ENCODE measurements at places on chromosomes 5 and 9.

DNA sequence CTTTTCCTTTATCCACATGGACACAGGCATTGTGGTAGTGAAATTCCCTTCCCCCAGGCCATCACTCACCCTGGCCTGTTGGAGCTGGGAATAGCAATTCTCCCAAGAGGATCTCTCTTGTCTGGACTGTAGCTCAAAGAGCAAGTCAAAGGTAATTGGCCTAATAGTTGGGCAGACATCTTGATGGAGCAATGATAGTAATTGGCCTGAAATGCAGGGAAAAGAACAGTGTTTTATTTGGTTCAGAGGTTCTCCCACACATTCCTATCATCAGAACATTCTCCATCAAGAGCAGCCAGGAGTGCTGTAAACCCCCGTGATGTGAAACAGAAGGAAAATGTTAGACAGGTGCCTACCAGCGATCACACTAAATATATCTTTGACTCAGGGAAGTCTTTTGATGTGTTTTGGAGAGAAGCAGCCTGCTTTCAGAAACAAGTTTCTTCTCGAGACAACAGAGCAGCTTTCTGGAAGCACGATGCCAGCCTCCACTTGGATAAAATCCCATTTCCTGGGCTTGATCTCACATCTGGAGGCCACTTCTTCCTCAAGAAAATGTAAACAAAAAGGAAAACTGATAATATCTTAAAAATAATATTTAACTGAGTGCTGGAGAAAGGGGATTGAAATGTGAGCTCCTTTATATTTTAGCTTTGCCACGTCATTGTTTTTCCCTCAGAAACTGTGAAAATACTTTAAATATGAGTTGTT, 198.1 kb upstream of the WWC1 start:
- no peak for DNase-seq

- DNase-seq: no peak
These were observed 590.5 kb downstream of the CSNK1G3 start for GRCh38 chr5:124102486-124102885.

- DNase-seq: no peak
These were observed 428.2 kb upstream of the IRX4 start for GRCh38 chr5:2310946-2311345.

DNA sequence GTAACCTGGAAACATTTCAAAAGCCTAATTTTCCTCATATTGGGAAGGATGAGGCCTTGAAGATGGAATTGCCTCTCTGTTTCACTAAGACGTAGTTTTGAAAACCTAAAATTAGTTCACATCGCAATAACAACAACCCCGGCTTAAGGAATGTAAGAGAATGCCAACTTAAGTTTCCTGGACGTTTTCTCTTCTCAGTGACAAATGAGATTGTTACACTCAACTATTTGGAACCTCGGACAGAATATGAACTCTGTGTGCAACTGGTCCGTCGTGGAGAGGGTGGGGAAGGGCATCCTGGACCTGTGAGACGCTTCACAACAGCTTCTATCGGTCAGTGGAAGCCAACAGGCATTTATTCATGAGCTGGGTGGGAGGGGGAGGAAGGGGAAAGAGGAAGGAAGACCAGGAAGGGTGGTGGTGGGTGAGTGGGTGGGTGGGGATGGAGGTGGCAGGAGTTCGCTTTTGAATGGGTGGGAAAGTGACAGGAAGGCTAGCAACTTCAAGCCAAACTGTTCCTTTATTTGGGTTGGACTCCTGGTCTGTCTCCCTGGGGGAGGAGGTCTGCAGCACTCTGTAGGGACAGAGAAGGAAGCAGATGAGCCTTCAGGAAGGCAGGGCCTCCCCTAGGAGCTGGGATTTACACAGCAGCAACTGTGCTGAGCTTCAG, 83.4 kb downstream of the TEK start:
- DNase-seq: no peak

DNA sequence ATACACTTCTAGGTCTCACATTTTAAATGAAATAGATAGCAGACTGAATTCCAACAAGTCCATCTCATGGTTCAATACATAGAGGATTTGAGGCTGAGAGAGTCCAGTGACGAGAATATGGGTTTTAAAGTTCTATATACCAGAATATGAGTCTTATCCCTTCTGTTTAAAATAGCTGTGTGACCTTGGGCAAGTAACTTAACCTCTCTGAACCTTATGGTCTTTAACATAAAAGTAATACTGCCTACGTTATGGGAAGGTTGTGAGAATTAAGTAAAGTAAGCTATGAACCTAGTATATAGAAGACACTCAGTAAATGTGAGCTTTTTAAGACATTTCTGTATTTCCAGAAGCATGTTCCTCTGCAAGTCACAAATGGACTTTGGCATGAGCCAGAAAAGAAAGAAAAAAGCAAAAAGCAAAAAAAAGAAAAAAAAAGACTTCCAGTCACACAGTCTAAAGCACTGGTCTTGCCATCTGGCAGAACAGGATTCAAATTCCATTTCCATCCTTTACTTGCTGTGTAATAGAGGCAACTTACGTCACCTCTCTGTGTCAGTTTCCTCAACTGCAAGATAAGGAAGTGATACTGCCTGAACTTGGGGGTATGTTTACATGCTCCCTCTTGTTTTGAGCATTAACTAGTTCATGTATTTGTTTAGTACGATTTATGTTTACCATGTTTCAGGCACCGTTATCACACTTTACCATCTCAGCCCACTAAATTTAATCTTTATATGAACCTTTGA, 248.2 kb downstream of the TRIM32 start:
- no peak for DNase-seq

DNA sequence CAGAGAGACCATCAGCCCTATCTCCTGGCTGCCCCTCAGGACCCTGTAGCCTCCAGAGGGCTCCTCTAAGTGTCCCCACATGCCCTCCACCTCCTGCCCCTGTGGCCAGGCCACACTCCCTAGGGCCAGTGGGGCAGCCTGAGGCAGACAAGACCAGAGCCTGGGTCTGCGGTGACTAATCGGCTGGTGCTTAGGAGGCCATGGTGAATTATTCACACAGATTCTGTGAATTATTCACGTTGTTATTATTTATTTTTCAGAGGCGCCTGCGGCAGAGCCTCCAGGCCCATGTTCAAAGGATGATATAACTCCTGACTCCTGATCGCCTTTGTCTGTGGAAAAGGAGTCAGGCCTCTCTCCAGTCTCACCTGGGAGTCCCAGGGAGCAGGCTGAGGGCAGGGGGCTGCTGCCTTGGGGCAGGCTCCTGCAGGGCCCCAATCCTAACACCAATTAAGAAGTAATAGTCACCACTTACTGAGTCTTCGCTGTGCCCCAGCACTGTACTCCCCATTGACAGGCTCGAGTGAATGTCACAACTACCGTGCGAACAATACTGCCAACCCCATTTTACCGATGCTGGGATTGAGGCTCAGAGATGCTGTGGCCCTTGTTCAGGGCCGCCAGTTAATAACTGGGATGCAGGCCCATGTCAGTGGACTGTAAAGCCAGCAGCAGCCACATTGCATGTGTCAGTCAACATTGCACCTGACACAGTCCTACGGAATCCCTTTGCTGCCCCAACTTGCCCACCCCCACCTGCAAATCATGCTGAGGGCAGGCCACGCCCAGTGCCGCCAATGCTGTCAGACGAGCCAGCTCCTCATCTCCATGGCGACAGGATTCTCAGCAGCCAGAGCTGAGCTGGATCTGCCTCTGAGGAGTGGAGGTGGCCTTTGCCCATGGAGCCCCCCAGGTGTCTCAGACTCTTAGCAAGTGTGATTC, 94.9 kb downstream of the PCDH1 start:
- no peak for DNase-seq

- DNase-seq: no peak
These were observed 42.5 kb downstream of the FRMPD1 start for GRCh38 chr9:37693260-37693659.

GRCh38 chr5:146965761-146966659, 87.5 kb upstream of the PPP2R2B start:
- peak; percentile 33 for DNase-seq

GRCh38 chr5:126808521-126808988, 31.6 kb downstream of the LMNB1 start:
- DNase-seq: peak; percentile 2

- DNase-seq: peak; percentile 4
These were observed 52.6 kb upstream of the ARAP3 start for GRCh38 chr5:141734501-141735229.

- DNase-seq: no peak
These were observed 17.6 kb upstream of the SNX2 start for GRCh38 chr5:122757285-122757684.

DNA sequence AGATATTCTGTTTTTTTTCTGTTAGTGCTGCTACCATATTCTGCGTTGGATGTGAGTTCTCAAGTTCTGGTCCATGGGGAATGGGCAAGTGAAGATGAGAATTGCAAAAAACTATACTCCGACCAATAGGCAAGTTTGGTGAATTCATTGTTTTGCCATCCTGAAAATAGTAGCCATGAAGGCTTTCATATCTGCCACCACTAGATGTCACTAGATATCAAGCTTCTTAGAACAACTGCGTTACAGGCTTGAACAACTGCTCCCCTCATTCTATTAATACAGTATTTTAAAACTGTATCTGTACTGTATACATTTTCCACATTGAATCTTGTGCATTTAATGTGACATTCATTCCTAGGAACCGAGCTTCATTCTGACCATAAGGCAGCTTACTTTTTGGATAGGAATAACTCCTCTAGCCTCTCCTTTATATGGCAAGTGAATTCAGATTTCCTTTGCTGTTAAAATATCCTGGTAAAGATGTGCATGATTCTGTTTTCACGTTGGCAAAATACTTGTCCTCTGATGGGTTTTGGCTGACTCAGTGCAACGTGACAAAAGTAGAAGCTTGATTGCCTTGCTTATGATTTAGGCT, 163.6 kb downstream of the SREK1 start:
- peak; percentile 38 for DNase-seq

DNA sequence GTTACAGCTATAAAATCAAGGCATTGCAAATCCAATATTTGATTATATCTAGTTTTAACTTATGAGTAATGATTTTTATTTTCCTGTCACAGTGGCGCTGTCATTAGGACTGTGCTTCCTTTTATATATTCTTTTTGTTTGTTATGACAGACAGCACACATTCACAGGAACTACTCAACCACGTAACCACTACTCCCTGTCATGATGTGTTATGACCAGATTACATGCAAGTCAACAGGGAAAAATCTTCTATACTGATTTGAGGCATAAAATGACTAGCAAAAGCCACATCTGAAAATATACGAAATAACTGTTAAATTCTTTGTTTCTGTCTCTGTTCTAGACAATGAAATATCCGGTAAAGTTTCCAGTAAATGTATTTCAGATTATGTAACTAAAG, 25.4 kb downstream of the SREK1 start:
- no peak for DNase-seq

DNA sequence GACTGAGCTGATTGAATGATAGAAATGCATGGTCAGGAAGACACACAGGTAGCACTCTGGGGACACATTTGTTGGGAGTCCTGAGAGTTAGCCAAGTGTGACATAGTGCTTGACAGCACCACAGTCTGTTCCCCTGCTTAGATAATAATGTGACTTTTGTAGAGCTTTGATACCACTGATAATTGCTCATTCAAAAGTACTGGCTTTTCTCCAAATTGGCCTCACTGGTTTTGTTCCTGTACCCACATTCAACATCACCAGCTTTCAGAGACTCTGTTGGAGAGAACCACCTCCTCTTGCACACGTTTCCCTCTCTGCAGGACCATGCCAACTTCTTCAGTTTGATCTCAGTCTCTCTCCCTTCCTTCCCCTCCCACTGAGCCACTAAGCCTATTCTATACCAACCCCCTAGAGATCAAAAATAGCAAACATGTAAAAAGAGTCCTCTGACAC, 52.5 kb upstream of the IL7R start:
- no peak for DNase-seq

DNA sequence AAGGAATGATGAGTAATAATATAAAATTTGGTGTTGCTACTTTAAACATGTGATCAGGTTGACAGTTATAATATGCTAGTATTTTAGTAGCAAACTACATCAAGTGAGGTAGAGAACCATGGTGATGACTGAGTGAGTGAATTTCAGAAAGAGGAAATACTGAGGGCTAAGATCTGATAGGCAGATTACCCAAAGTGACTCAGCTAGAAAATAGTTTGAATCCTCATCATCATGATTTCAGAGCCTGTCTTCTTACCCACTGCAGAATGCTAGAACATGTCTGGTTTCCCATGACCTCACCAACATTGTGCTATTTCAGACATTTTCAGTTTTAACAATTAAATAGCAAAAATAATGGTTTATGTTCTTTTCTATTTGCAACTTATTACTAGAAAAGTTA, 602.1 kb downstream of the TAF11L14 start:
- DNase-seq: no peak

GRCh38 chr9:78238046-78239038, 2.5 kb downstream of the CEP78 start:
- no peak for DNase-seq

GRCh38 chr5:174503461-174504265, 220.7 kb upstream of the MSX2 start:
- peak; percentile 85 for DNase-seq

DNA sequence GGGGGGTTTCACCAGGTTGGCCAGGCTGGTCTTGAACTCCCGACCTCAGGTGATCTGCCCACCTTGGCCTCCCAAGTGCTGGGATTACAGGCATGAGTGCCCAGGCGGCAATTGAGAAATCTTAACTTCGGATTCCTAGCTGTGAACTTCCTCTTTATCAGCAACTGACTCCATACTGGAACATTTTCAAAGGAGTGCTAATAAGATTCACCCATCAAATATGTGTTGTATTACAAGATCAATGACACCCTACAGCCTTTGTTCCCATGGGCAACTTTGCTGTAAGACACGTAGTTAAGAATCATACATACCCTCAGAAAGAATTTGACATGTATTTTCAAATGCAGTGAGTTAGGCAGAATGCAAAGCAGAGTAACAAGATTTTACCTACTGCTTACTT, 23.1 kb upstream of the ACOT12 start:
- no peak for DNase-seq

DNA sequence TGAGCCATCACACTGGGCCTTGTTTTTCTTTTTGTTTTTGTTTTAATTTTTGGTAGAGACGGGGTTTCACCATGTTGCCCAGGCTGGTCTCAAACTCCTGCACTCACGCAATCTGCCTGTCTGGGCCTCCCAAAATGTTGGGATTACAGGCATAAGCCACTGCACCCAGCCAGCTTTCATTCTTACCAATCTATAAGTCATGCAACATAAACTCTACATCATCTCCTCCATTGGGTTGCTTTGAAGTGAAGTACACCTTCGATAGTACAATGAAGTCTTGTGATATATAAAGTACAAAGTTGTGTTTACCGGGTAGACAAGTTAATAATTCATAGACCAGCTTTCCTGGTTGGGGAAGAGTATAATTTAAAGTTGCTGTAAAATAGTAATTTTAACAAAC, 8.8 kb upstream of the CDK7 start:
- DNase-seq: no peak

GRCh38 chr5:40841068-40841805, at the start of gene CARD6:
CARD6 (plus strand) TSS chr5:40841367; CDS start chr5:40841383, 16 bp downstream.
- no peak for DNase-seq

GRCh38 chr9:81719972-81720371, 30.6 kb upstream of the TLE1 start:
- DNase-seq: no peak

GRCh38 chr5:173680660-173681242, 64.3 kb upstream of the BOD1 start:
- DNase-seq: no peak

Data from AG09309 (cell line).